DND-41 (cell line): ENCODE measurements at places on chromosomes 2 and 18.

DNA sequence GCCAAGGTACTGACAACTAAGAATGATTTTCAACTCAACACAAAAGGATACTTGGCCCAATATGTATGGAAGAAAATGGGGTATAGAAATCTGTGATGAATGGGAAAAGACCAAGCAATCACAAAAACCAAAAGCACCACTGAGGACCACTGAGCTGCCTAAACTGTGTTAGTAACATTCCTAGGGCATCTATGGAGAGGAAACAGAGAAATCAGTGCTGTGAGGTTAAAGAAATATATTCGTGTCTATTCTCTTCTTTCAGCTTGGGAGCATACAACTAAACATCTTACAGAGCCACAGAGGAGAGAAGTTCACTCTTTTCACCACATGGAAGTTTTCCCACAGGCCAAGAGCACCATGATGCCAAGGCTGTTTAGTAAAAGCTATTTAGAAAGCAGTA lies 47.3 kb upstream of the CALCRL start:
- no peak overlapping the region for H3K4me3 ChIP-seq
- H3K4me1 ChIP-seq, result no peaks in the 10 kb centered on the region
- H3K27me3 ChIP-seq, result no peaks in the 10 kb centered on the region
- no peaks in the 10 kb centered on the region for H3K36me3 ChIP-seq
- no peak for DNase-seq

GRCh38 chr2:66343259-66343658 lies 91.7 kb upstream of the MEIS1 start:
- no peaks in the 10 kb centered on the region for H3K36me3 ChIP-seq
- H3K27me3 ChIP-seq, result no peaks in the 10 kb centered on the region
- DNase-seq, result no peak
- no peak overlapping the region for H3K27ac ChIP-seq
- no peaks in the 10 kb centered on the region for H3K4me1 ChIP-seq
- H3K4me3 ChIP-seq, result no peak overlapping the region

GRCh38 chr2:235206980-235207579 lies 255.3 kb downstream of the SH3BP4 start:
- no peaks in the 10 kb centered on the region for H3K4me1 ChIP-seq
- H3K36me3 ChIP-seq, result no peaks in the 10 kb centered on the region
- no peak overlapping the region for H3K27ac ChIP-seq

DNA sequence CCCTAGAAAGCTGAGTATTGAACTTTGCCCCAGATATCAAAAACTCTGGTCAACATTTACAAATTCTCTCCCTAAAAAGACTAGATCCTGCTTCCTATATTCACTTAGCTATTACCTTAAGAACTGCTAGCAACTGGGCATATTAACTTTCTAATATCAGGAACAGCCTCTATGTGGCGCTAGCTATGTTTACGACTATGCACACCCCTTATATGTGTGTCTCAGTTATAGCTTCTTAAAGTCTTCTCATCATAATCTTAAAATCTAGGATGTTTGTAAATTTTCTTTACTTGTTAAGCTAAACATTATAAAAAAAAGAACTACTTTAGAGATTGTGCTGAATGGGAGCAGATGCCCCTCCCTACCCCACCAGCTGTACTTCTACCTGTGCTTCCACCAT lies 1.7 kb upstream of the STAMBP start:
- H3K4me3 ChIP-seq, result no peak overlapping the region
- peaks cover 34% of the 10 kb centered on the region for H3K4me1 ChIP-seq
- peak; percentile 13 for DNase-seq
- H3K27me3 ChIP-seq, result no peaks in the 10 kb centered on the region
- H3K27ac ChIP-seq, result no peak overlapping the region

DNA sequence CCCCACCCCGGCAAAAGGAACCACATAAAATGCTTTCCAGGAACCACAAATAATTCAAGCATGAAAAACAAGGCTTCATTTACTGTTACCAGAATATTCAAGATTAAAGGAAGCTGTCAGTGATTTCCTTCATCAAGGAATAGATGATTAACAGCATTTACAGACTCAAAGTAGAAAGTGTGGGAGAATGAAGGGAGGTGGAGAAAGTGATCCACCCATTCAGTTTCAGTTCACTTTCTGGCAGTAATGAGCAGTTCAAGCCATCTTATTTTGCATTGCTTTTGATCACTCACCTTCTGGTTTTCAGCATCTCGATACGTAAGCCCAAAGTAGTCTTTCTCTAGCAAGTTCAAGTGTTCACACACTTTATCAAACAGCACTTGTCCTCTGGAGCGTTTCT lies 99.0 kb downstream of the EPB41L3 start:
- no peaks in the 10 kb centered on the region for H3K36me3 ChIP-seq
- H3K4me3 ChIP-seq, result no peak overlapping the region
- H3K4me1 ChIP-seq, result no peaks in the 10 kb centered on the region
- no peaks in the 10 kb centered on the region for H3K27me3 ChIP-seq
- H3K27ac ChIP-seq, result no peak overlapping the region
- no peak for DNase-seq
